Daoy (cell line): ENCODE measurements at places on chromosomes 5 and 9. TPM values are rescaled to one million over a fixed set of nuclear protein-coding genes. Genes with fewer than 3 reads are reported as not detected.

DNA sequence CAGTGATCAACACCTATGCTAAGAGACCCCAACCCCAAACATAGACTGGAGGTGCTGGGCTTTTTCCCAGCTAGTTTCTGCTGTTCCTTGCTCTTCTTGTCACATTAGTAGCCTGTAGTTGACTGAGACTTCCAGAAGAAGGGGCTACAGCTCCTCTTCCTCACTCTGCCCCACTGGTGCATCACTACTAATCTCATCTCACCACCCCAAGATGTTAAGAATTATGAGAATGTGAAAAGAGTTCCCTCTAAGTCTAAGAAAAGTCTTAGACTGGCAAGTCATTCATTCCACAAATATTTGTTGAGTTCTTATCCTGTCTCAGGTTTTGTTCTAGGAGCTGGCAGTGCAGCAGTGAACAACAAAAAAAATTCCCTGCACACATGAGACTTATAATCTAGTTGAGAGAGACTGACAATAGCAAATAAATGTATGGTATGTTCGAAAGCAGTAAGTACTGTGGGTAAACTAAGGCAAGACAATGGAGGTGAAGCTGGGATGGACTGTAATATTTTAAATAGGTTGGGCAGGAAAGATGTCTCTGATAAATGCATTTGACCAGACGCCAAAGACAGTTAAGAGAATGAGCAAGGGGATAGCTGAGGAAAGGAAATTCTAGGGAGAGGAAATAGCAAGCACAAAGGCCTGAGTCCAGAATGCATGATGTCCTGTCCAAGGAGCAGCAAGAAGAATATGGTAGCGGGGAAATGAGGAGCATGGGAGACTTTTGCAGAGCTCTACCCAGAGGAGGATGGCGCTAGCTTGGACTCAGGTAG lies 92.3 kb downstream of the PTCD2 start:
- no peak for DNase-seq

- no peak for DNase-seq
Observed at GRCh38 chr5:116466727-116467464, 107.7 kb downstream of the SEMA6A start.

DNA sequence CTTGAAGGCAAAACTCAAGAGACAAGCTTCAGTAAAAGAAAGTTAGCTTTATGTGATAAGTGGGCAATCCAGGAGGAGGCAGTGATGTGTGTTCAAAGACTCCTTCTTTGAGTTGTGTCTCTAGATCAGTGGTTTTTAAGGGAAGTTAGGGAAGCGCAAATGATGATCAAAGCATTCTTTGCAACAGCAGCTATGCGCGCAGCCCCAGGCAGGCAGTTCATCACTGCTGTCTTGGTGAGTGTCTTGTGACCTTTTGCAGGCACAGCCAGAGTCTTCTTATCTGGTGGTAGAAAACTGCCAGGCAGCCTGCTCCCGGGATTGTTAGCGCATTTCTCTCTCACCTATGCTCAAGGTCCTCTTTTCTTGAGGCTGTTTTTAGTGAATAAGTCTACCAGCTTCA lies 40.3 kb upstream of the CLK4 start:
- DNase-seq = no peak

TPPP gene
- 0.34 TPM in 1 of 2 replicates, not detected in the other for total RNA-seq

- no peak for DNase-seq
Observed at GRCh38 chr5:133294380-133294779, 242.6 kb downstream of the HSPA4 start.

DNA sequence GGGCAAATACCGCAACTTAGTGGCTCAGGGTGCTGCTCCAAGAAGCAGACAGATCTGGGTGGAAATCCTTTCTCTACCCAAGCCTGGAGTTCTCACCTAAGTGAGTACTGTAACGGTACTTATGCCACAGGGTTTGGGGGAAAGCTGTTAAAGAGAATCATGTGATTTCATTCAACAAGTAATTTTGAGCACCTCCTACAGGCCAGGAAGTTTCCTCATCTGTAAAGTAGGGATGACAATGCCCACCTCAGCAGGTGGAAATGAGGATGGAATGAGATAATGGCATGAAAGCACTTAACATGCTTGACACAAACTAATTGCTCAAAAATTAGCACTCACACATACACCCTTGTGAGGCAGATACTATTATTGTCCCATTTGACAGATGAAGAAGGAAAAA lies 114.1 kb downstream of the JAKMIP2 start:
- no peak for DNase-seq

DNA sequence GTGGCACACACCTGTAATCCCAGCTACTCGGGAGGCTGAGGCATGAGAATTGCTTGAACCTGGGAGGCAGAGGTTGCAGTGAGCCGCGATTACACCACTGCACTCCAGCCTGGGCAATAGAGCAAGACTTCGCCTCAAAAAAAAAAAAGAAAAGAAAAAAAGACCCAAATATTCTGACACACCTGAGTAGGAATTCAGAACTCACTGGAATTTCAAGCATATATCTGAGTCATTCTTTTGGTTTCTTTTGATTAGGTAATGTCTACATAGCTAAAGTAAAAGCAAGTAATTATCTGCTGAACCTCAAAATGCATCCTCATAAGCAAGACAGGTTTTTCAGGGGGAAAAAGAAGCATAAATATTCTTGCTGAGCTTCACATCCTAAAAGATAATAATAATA lies 35.9 kb downstream of the ANKRD31 start:
- no peak for DNase-seq

GRCh38 chr5:135608761-135609443 lies 30.1 kb upstream of the CXCL14 start:
- DNase-seq = no peak

DNA sequence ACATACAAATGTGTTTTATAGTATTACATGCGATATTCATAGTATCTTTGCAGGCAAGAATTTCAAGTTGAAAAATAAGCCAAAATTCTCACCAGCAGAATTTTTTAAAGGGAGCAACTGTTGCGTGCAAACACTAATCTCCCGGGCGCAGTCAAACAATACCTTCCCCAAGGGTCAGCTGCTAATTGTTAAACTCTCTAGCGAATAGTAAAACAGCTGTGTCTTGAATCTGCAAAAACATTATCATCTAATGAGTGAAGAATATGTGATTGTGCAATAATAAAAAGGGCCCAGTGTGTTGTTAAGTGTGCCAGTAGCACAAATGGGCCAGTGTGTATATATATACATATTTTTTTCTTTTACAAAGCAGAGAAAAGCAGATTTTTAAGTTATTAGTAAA lies 131.4 kb downstream of the CCDC192 start:
- no peak for DNase-seq

- peak; percentile 72 for DNase-seq
Observed at GRCh38 chr9:94697972-94698581, 28.4 kb upstream of the AOPEP start.

DNA sequence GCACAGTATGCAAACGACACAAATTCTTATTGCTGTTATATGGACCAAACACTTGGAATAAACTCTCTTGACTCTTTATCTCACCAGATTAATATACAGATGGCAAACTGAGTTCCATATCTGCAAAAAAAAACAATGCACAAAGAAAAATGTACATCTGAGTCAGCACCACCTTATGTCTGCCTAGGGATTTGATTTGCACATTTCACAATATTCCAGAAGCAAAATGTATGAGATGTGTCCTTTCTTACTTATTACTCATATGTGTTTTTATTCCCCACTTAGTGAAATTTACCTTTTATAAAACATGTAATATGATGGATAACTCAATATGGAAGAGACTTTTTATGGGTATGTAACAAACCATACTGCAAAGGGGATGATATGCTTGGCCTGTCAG lies 236.9 kb downstream of the GLIS3 start:
- no peak for DNase-seq

- DNase-seq = no peak
Observed at GRCh38 chr9:21432672-21433425, 7.4 kb upstream of the IFNA1 start.

GRCh38 chr9:136865041-136865767 lies 904 bp downstream of the EDF1 start:
- no peak for DNase-seq

SPINK7 gene
- not detected in 2 replicates for total RNA-seq

DNA sequence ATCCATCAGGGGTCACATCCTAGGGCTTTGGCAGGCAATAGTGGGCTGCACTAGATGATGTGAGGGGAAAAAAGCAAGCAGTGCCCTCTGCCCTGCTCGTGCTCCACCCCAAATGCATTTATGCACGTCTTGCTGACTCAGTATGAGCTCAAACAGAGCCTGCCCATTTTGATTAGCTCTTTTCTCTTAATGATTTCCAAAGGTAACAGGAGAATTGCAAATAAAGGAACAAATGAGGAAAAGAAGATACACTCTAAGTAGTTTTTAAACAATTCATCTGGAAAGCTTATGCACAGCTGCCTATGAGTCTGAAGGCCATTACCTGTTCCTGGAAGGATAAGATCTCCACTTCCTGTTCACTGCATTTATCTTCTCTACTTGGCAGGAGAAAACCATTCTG lies 364.2 kb downstream of the TMEM232 start:
- no peak for DNase-seq

- DNase-seq = peak; percentile 59
Observed at GRCh38 chr9:93304574-93305496, 120.9 kb downstream of the WNK2 start.

PCDHGA6 gene
- total RNA-seq = 0.24 and 0.46 TPM in 2 replicates

OLFM1 gene
- total RNA-seq = 23.7 and 35.5 TPM in 2 replicates
